Right lobe of liver (tissue), 6 donors: ENCODE measurements at places on chromosomes 6 and 20. TPM values are rescaled to one million over a fixed set of nuclear protein-coding genes. Genes with fewer than 3 reads are reported as not detected.

DNA sequence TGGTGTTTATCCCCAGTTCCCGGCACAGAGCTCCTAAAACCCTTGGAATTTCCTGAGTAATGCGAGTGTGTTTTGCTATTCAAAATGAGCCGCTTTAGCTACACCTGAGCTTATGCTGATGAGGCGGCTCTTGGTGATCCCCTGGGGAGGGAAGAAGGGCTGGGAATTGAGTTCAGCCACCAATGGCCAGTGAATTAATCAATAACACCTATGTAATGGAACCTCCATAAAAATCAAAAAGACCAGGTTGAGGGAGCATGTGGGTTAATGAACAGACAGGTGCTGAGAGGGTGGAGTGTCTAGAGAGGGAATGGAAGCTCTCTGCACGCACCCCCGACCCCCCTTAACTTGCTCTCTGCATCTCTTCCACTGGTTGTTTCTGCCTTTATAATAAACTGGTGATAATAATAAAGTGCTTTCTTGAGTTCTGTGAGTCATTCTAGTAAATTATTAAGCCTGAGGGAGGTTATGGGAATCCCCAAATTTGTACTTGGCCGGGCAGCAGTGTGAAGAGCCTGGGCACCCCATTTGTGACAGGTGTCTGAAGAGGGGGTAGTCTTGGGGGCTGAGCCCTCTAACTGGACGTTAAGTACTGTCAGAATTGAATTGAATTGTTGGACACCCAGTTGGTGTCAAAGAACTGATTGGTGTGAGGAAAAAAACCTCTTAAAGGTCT is 24.6 kb upstream of the SERPINB1 start:
- no peaks in the 10 kb centered on the region for H3K27me3 ChIP-seq
- no peak overlapping the region for H3K4me3 ChIP-seq
- H3K36me3 ChIP-seq = no peaks in the 10 kb centered on the region
- peak overlapping the region; percentile 22 for H3K27ac ChIP-seq
- DNase-seq = no peak

GRCh38 chr6:74741646-74742045 is 464.2 kb downstream of the COL12A1 start:
- H3K27ac ChIP-seq = no peak overlapping the region
- no peaks in the 10 kb centered on the region for H3K36me3 ChIP-seq
- H3K4me3 ChIP-seq = no peak overlapping the region
- no peaks in the 10 kb centered on the region for H3K4me1 ChIP-seq
- H3K27me3 ChIP-seq = no peaks in the 10 kb centered on the region
- no peak for DNase-seq

Gene DUSP22
- 20.6 TPM for total RNA-seq

Gene AKAP12
- 11.3 TPM for total RNA-seq

DNA sequence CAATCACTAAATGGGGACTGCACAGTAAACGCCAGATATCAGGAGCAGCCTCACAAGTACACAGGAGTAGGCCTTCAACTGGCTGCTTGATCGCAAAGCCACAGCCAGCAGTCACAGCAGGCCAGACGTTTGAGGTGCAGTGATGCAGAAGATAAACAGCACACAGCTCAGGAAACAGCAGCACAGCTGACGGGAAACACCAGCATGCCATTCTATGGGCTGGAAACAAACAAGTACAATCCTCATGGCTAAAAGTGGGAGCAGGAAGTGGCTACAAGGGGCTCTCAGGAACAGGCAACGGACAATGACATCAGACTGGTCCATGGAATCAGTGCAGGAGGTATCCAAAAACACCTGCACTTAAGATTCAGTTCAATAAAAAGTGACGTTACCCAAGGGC is 111.0 kb downstream of the DTNBP1 start:
- H3K27me3 ChIP-seq = no peaks in the 10 kb centered on the region
- H3K4me1 ChIP-seq = no peaks in the 10 kb centered on the region
- no peak overlapping the region for H3K27ac ChIP-seq
- no peak for DNase-seq

DNA sequence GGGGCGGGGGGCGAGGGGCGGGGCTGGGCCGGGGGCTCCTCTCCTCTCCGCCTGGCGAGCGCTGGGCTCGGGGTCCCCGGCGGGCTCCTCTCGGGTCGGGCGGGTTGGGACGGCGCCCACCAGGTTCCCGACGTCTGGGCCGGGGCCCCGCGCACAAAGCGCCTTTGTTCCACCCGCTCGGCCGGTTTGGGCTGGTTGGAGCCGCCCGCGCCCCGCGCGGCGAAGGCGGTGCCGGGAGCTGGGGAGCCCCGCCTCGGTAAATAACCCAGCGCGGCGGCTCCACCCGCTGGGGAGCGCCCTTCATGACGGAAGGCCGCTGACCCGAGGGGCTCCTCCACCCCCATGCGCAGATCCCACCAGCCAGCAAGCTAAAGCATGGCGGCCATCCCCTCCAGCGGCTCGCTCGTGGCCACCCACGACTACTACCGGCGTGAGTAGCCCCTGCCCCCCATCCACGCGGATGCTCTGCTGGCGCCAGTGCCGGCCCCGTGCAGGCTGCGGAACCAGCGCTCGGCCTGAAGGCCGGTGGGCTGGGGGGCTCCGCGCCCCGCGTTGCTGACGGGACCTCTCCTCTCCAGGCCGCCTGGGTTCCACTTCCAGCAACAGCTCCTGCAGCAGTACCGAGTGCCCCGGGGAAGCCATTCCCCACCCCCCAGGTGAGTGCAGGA is 503 bp downstream of the PPDPF start:
- H3K27me3 ChIP-seq = no peaks in the 10 kb centered on the region
- DNase-seq = peak; percentile 77
- H3K36me3 ChIP-seq = no peaks in the 10 kb centered on the region
- peaks cover 5% of the 10 kb centered on the region for H3K4me1 ChIP-seq

DNA sequence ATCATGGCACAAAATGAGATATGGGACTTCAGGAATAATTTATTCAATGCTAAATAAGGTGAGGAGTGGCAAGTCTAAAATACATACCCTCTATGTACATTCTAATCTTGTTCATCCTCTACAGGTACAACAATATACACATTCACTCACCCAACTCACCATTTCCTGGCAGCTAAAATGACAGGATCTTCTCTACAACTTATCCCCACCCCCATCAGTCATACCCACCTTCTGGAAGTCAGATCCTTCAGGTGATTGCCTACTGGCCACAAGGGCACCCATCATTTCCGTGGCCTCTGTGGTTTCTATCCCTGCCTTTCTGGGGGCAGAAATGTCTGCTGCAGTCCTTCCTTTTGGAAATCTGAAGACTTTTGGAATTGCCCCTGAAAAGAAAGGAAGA is 22.8 kb upstream of the CRIP3 start:
- H3K4me3 ChIP-seq = no peak overlapping the region
- DNase-seq = no peak
- H3K4me1 ChIP-seq = peaks cover 11% of the 10 kb centered on the region
- H3K36me3 ChIP-seq = no peaks in the 10 kb centered on the region
- H3K27me3 ChIP-seq = no peaks in the 10 kb centered on the region

DNA sequence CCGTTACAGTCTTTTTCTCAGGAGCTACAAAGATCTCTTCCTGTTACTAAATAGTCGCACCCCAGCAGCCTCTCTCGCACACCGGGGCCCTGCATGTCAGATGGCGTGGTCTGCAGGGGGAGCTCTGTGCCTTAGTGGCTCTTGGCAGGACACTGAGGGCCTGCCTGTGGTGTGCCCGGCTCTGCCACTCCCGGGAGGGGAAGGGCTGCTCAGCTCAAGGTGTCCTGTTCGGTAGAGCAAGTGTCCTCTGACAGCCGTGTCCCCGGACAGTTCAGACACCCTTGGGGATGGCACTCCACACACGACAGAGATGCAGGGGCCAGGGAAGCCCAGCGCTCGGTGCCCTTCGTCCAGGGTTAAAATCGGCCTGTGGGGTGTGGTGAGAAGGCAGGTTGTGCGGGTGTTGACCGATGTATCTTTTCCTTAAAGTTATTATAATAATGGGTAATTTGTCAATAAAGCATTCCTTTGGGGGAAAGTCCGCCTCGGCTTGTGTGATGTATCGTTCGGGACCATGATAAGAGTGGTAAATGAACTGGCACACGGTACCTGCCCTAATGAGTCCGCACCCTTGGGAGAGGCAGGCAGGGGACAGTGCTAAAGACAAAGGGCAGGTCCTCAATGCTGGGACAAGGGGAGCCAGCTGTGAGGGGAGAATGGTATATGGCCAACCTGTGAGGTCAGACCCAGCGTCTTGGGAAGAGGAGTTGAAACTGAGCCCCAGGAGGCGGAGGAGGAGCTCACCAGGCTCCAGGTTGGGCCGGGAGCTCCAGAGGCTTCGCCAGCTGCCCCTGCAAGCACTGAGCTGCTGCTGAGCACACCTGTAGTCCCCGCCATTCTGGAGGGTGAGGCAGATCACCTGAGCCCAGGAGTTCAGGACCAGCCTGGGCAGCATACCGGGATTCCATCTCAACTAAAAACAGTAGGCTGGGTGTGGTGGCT is 3.6 kb upstream of the DNAJC5 start:
- no peaks in the 10 kb centered on the region for H3K27me3 ChIP-seq
- peaks cover 12% of the 10 kb centered on the region for H3K36me3 ChIP-seq
- DNase-seq = no peak
- no peak overlapping the region for H3K4me3 ChIP-seq

GRCh38 chr6:148105695-148106094 is 236.9 kb upstream of the SASH1 start:
- H3K36me3 ChIP-seq = no peaks in the 10 kb centered on the region
- no peaks in the 10 kb centered on the region for H3K4me1 ChIP-seq
- DNase-seq = no peak
- no peaks in the 10 kb centered on the region for H3K27me3 ChIP-seq
- H3K4me3 ChIP-seq = no peak overlapping the region

DNA sequence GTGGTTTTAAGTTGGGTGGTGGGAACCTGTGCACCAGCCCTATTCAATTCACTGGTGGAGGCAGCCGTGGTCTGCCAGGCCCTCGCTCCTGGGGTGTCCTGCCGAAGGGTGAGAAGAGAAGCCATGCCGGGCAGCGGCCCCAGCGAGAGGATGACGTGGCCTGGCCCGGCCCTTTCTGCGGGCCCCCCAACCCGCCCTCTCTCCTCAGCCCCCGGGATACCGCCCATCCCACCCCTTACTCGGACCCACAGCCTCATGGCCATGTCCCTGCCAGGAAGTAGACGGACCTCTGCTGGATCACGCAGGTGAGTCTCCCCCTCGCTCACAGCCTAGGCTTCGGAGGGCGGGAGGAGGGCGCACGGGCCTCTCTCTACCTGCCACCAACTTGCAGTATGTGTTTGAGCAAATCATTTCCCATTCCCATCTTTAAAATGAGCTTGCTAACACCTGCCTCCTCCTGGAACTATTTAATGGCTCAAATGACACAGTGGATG is 30.1 kb downstream of the SNPH start:
- no peaks in the 10 kb centered on the region for H3K4me1 ChIP-seq
- no peak overlapping the region for H3K4me3 ChIP-seq
- no peak for DNase-seq
- H3K27me3 ChIP-seq = no peaks in the 10 kb centered on the region

GRCh38 chr6:40788661-40789655 is 201.8 kb upstream of the LRFN2 start:
- no peaks in the 10 kb centered on the region for H3K27me3 ChIP-seq
- no peak overlapping the region for H3K27ac ChIP-seq
- no peak overlapping the region for H3K4me3 ChIP-seq
- H3K4me1 ChIP-seq = no peaks in the 10 kb centered on the region

Gene TMEM244
- total RNA-seq = not detected
